ENCODE measurements at places on chromosomes 4 and X.

DNA sequence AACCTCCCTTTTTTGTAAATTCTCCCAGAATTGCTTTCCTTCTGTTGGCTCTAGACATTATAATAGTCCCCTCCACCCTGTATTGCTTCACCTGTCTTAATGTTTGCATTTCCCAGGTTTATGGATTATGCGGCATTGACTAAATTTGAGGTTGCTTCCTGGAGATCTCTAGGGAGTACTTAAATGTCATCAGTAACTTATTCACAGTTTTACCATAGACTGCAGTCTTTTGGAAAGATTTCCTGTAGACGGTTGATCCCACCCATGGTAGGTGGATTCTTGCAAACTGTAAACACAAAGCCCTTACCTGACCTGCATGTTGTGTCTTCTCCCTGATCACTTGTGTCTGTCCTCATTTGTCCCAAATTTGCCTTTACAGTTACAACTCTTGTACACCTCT is 6.2 kb upstream of the NOX1 start:
- no peak for DNase-seq

- no peak for DNase-seq
These were observed 78.7 kb downstream of the MAGED4 start for GRCh38 chrX:52263417-52263816.

DNA sequence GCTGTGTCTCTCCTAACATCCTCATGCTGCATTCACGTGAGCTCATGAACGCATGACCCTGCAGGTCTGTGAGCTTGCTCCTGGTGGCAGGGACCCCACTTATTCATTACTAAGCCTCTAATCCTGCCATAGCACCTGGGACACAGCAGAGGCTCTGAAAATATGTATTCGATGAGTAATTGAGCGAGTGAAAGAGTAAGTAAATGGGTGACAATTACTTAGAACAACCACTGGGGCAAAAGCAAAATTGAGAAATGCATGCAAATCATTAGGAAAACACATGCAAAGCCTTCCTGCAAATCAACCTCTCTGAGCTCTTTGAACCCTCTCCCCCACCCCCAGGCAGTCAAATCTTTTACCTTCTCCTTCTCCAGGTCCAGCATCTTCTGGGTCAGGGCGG is 23.6 kb upstream of the C4orf50 start:
- no peak for DNase-seq

DNA sequence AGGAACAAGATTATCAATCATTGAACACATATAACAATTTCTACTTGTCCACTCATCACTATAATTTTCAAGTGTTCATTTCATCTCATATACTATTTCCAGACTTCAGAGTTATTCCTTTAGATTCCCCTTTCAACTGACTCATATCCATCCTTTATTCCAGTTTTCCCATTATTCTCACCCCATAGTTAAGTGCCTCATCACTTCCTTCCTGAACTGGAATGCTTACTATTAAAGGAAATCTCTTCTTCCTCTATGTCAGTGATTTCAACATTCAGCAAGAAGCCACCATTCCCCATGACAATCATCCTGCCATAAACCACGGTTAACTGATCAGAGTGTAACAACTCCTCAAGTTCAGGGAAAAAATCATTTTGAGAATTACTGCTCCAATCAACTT is 198.9 kb downstream of the FBXO8 start:
- DNase-seq: no peak

DNA sequence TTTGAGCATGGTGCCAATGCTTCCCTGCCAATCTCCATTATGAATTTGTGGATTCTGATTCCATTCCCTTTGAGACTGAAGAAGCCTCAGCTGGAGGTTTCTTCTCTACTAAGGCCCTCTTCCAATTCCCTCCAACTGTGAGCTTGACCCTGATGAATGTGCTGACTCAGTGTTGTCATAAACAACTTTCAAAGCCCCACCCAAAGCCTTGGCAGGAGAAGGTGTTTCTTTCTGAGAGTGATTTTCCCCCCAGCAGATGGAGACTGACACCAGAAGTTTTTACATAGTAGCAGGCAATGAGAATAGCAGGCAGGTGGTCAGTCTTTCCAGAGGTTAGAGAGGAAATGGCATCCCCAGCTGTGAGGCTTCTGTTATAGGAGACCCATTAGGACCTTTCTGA is 53.1 kb downstream of the OCRL start:
- DNase-seq: no peak

DNA sequence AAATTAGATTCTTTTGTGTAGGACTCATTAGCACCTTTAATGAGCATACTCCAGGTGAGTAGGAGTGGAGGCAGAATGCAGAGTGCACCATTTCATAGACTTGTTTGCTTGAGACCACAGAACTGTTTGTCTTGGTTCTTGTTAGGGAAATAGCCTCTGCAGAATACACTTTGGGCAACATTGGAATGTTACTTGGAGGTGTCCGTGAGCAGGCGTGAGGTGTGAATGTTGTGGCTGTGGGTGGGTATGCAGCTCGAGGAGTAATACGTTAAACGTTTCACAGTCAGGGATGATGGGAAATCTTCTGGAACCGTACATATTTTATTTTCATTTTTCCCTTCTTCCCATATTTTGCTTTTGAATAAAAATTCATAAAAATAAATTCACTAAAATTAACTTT is 31.6 kb downstream of the PAQR3 start:
- no peak for DNase-seq

DNA sequence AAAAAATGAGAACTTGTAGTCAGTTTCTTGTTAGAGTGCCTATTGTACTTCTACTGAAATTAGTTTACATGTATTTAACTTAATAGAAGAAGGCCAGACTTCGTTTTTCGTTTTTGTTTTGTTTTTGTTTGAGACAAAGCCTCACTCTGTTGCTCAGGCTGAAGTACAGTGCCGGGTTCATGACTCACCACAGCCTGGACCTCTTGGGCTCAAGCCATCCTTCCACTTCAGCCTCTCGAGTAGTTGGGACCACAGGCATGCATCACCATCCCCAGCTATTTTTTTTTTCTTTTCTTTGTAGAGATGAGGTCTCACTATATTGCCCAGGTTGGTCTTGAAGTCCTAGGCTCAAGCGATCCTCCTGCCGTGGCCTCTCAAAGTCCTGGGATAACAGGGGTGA is 793.9 kb downstream of the ADGRL3 start:
- DNase-seq: no peak

DNA sequence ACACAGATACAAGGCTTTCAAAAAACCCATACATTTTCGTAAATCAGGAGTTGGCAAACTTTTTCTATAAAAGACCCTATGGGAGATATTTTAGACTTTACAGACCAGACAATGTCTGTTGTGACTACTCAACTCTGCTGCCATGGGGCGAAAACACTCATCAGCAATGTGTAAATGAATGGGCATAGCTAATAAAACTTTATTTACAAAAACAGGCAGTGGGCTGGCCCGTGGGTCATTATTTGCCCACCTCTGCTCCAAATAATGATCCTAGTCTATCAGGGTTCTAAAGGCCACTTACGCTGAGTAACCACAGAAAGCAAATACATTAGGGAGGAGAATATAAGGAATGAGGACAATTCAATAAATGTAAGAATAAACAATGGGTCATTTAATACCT is 43.9 kb upstream of the ACSL4 start:
- no peak for DNase-seq
